CD4-positive, alpha-beta T cell treated with Interleukin-12 subunit alpha and Interleukin-12 subunit beta, for 1 hour (primary cell): ENCODE measurements at places on chromosomes 1 and 21.

GRCh38 chr1:155171836-155172731, 1.0 kb downstream of the KRTCAP2 start:
- no peak for DNase-seq

- DNase-seq, result no peak
These were observed 16.2 kb downstream of the CACNA1S start for GRCh38 chr1:201096041-201096461.

- DNase-seq, result no peak
These were observed 85.6 kb downstream of the SETD4 start for GRCh38 chr21:35974775-35975174.

- DNase-seq, result no peak
These were observed 77.5 kb downstream of the ZNF648 start for GRCh38 chr1:181984006-181984405.

DNA sequence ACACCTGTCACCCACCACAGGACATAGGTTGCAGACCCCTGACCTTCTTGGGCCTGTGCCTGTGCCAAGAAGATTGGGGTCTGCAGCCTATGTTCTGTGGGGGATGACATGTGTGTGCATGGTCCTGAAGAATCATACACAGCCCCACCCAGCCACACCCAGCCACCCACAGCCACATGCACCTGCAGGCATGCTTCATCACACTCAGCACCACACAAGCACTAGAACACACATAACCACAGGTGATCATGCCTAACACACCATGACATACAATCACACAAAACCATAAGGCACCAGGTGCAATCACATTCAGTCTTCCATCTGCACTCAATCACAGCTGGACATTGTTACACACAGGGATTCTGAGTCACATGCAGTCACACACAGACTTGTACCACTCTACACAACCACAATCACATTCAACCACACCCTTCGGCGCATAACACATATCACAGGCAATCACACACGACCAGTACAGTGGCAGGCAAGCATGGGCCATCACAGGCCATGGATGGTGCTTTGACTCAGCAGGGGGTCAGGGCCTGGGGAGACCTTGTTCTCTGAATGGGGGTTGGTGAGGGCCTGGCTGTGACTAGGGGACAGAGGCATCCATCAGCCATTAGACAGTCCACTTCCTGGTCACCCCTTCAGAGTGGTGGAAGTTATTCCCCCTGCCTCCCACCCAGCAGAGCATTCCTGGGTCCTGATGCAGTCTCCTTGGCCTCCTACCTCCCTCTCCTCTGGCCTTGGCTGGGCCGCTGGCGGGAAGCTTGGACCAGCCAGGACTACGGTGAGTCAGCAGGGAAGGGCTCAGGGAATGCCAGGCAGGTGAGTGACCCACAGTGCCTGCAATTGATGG, 44.3 kb upstream of the EPS8L3 start:
- no peak for DNase-seq

- DNase-seq, result no peak
These were observed 73.3 kb upstream of the TINAGL1 start for GRCh38 chr1:31502926-31503511.

- DNase-seq, result no peak
These were observed 238.3 kb downstream of the PAPPA2 start for GRCh38 chr1:176701151-176701866.

DNA sequence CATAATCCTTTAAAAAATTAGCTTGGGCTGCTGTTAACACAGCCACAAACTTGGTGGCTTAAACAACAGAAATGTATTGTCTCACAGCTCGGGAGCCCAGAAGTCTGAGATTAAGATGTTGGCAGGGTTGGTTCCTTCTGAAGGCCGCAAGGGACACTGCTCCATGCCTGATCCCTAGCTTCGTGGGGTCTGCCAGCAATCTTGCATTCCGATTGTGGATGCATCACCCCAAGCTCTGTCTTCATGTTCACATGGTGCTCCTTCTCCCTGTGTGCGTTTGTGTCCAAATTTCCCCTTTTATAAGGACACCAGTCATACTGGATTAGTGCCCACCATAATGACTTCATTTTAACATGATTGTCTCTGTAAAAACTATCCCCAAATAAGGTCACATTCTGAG, 5.0 kb upstream of the HHIPL2 start:
- no peak for DNase-seq

- DNase-seq, result no peak
These were observed 68.0 kb downstream of the USP25 start for GRCh38 chr21:15797577-15798363.

GRCh38 chr1:245396615-245397014, 241.8 kb downstream of the KIF26B start:
- no peak for DNase-seq

DNA sequence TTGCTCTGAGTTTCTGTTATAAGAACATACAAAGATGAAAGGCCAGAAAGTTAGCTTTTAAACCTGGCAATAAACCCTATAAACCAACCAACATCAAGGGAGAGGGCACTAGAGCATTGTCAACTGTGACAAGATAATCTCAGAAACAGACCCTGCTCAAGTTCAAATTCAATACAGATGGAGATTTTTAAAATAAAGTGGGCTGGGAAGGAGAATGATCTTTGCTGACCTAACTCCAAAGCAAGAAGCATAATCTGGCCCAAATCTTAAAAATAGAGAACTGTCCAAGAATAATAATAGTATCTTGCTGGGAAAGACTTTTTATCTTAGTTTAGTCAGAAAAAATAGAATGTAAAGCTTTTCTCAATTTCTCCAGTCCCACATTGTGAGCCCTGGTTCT, 485.5 kb downstream of the DISC1 start:
- no peak for DNase-seq
